ENCODE measurements at places on chromosomes 4 and X. TPM values are rescaled to one million over a fixed set of nuclear protein-coding genes. Genes with fewer than 3 reads are reported as not detected.

Gene ZNF711
- total RNA-seq, result 1.5 TPM

DNA sequence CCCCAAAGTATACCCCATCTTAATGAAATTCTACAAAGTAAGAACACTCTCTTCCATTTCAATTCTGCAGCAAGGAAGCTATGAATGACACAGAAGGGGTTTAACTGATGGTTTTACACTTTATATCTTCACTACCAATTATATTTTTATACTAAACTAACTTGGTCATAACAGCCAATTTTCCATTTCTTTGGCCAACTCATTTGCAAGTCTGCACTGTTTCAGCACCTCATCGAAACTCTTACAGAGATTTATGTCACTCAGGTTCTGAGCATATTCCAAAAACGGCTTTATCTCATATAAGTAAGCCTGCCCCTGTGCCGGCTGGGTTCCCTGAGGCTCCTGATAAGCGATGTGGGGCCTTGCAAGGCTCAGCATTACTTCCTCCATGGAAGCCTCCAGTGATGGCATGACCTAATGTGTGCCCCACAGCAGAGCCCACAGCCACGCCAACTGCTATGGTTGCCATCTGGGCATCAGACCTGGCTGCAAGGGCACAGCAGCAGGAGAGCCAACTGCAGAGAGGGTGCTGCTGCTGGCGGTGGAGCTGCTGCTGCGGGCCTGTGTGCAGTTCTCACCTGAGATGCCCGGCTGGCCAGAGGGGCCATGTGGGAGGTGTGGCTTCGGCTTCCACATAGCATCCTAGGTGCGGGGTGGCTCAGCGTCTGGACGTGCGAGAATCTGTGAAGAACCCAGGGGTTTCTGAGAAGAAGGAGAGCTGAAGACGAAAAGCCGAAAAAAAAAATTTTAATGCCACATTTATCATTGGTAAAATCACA is 13.4 kb upstream of the IBSP start:
- no peak overlapping the region for H3K27ac ChIP-seq
- no peak overlapping the region for H3K4me3 ChIP-seq
- H3K4me1 ChIP-seq, result no peaks in the 10 kb centered on the region
- no peak for DNase-seq

DNA sequence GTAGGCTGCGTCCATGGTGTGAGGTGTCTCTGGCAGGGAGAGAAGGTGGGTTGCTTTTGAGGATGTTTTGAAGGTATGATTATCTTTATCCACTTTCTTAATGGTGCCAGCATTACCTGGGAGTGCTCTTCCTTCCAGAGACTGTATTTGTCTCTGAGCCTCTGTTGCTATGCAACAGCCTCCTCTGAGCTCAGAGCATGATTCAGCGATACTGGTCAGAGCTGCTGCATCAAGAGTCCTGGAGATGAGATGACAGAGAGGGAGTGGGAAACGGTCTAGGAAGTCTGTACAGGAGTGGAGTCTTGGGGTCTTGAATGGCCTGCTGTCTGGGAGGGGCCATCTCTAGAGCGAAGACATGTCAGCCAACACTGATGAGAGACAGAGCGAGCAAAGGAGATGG is 104.4 kb upstream of the RAB40AL start:
- H3K4me1 ChIP-seq, result no peaks in the 10 kb centered on the region
- H3K4me3 ChIP-seq, result no peak overlapping the region
- H3K27me3 ChIP-seq, result no peaks in the 10 kb centered on the region
- H3K36me3 ChIP-seq, result peaks cover 17% of the 10 kb centered on the region
- no peak overlapping the region for H3K27ac ChIP-seq

GRCh38 chr4:187992971-187993370 is 2.6 kb upstream of the ZFP42 start:
- no peak for DNase-seq
- peaks cover 37% of the 10 kb centered on the region for H3K27me3 ChIP-seq
- peaks cover 2% of the 10 kb centered on the region for H3K36me3 ChIP-seq
- H3K27ac ChIP-seq, result no peak overlapping the region

Gene IL2
- 37.7 TPM for total RNA-seq

DNA sequence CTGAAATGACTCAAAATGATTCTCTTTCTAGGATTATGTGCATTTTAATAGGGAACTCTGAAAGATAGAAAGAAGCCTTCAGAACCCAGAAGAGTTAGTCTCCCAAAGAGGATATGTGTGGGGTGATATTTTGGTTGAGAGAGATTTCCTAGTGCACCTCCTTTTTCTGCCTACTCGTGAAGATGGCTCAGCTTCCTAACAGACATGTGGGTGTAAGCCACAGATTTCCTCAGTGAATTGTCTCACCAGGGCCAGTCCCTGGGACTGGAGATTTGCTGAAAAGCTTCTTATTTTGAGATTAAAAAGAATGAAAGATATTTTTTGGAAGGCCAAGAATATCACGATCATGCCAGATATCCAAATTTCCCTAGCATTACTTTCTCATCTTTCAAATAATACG is 42.8 kb downstream of the MAGEB17 start:
- no peak for DNase-seq
- no peak overlapping the region for H3K4me3 ChIP-seq
- H3K27ac ChIP-seq, result no peak overlapping the region
- H3K4me1 ChIP-seq, result no peaks in the 10 kb centered on the region
- H3K36me3 ChIP-seq, result no peaks in the 10 kb centered on the region

DNA sequence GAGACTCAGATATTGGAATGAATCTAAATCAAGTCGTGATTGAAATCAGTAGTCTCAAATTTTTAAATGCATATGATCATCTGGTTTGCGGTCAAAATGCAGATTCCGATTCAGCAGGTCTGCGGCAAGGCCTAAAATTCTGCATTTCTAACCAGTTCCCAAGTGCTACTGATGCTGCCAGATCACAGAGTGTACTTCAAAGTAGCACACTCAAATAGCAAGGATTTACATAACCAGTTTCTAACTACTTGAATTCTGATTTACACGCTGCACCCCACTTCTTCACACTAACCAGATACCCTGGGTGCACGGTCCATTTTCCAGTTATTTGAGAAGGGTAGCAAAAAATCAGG is 752 bp downstream of the MBTPS2 start:
- peak overlapping the region; percentile 90 for H3K27ac ChIP-seq
- H3K27me3 ChIP-seq, result no peaks in the 10 kb centered on the region
- H3K4me3 ChIP-seq, result peak overlapping the region; percentile 88
- peak; percentile 3 for DNase-seq

DNA sequence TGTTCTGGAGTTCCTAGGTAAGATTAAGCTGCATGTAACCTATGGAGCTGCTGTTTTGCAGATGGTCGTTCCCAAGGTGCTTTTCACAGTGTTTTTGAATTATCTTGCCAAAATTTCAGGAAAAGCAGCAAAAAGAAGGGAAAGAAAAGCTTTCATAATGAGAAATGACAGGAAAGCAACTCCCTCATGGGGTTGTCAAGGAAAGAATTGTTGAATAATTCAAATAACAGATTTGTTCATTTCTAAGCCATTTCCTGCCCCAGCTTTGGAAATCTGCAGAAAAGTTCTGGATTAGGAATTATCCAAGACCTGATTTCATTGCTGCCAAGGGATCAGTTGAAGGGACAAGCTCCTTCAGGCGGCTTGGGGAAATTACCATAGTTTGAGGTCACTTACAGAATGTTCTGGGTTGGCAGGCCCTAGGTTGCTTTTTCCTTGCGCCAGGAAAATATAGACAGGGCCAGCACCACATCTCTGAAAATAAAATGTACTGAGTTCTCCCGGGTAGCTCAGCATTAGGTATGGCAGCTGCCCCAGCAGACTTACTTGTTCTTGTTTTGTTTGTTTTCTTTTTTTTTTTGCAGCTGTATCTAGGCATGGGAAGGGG is 354.7 kb downstream of the STIM2 start:
- no peak for DNase-seq
- no peak overlapping the region for H3K4me3 ChIP-seq
- H3K36me3 ChIP-seq, result no peaks in the 10 kb centered on the region
- H3K27ac ChIP-seq, result no peak overlapping the region

Gene XG
- total RNA-seq, result not detected

Gene FAM47B
- not detected for total RNA-seq

GRCh38 chrX:154526901-154527675 is 11.1 kb upstream of the FAM3A start:
- peak overlapping the region; percentile 12 for H3K27ac ChIP-seq
- H3K4me3 ChIP-seq, result peak overlapping the region; percentile 7
- peaks cover 14% of the 10 kb centered on the region for H3K4me1 ChIP-seq
- H3K27me3 ChIP-seq, result no peaks in the 10 kb centered on the region
- peak; percentile 60 for DNase-seq

Gene SLC34A2
- not detected for total RNA-seq

DNA sequence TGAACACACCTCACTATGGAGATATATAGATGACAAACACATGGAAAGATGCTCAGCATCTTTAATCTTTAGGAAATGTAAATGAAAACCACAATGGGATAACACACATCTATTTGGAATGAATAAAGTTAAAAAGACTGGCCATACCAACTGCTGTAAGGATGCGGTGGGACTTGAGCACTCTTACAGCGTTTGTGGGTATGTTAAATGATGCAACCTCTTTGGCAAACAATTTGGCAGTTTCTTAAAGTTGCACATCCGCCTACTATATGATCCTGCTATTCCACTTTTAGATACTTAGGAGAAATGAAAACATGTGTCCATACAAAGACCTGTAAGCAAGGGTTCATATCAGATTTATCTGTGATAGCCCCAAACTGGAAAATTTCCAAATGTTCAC is 50.7 kb downstream of the MRPL1 start:
- peaks cover 15% of the 10 kb centered on the region for H3K4me1 ChIP-seq
- H3K27ac ChIP-seq, result no peak overlapping the region
- H3K27me3 ChIP-seq, result no peaks in the 10 kb centered on the region
- H3K4me3 ChIP-seq, result no peak overlapping the region

- no peak for DNase-seq
- H3K4me3 ChIP-seq, result no peak overlapping the region
- no peaks in the 10 kb centered on the region for H3K36me3 ChIP-seq
These were observed 38.9 kb downstream of the DTHD1 start for GRCh38 chr4:36320117-36320896.

DNA sequence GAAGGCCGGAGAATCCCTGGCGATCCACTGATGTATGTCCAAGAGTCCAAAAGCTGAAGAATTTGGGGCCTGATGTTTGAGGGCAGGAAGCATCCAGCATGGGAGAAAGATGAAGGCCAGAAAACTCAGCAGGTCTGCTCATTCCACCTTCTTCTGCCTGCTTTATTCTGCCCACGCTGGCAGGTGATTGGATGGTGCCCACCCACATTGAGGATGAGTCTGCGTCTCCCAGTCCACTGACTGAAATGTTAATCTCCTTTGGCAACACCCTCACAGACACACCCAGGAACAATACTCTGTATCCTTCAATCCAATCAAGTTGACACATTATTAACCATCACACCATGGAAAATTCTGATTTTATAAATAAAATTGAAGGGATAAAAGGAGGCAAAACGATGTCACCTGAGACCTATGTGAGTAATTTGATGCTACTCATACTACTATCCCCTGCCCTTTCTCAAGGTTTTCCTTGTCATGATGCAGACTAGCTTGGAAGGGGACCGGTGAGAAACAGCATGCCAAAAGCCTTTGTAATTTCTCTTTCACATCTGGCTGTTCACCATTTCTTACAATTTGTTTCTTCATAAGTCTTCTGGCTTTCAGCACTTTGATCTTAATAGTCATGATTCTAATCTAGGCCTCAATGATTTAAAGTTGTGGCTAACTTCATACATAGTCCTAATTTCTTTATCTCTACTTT is 9.7 kb upstream of the PYURF start:
- peaks cover 14% of the 10 kb centered on the region for H3K4me1 ChIP-seq
- H3K4me3 ChIP-seq, result no peak overlapping the region
- H3K36me3 ChIP-seq, result no peaks in the 10 kb centered on the region
- H3K27ac ChIP-seq, result no peak overlapping the region

DNA sequence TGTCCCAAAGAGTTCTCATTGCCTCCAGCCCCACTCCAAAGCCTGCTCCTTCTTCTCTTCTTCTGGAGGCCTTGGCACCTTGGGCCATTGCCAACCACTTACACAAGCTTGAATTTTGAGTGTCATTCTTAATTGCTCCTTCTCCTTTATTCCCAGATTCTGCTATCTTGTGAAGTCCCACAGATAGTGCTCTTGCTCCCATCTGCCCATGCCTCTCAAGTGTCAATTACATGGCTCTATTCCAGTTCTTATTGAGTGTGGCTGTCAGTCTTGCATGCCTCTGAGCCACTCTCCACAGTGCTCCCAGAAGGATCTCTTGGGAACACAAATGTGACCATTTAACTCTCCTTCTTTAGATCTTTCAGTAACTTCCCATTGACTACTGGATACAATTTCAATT is 117.3 kb upstream of the SFRP2 start:
- no peak overlapping the region for H3K4me3 ChIP-seq
- peaks cover 10% of the 10 kb centered on the region for H3K27me3 ChIP-seq
- H3K4me1 ChIP-seq, result peaks cover 4% of the 10 kb centered on the region
- no peak overlapping the region for H3K27ac ChIP-seq

Gene NDNF
- total RNA-seq, result 0.08 TPM

Gene FAAH2
- total RNA-seq, result 1.9 TPM

- H3K4me3 ChIP-seq, result no peak overlapping the region
- H3K27ac ChIP-seq, result no peak overlapping the region
- no peak for DNase-seq
- no peaks in the 10 kb centered on the region for H3K27me3 ChIP-seq
- H3K36me3 ChIP-seq, result no peaks in the 10 kb centered on the region
These were observed 245.9 kb downstream of the MID1IP1 start for GRCh38 chrX:39047174-39047573.

DNA sequence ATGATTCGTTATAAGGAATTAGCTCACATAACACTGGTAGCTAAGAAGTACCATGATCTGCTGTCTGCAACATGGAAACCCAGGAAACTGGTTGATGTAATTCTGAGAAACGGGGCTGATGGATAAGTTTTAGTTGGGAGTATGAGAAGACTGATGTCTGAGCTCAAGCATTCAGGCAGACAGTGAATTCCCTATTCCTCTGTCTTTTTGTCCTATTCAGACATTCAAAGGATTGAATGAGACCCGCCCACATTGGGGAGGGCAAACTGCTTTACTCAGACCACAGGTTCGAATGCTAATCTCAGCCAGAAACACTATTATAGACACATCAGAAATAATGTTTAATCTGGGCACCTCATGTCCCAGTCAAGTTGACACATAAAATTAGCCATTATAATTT is 515.5 kb downstream of the STPG2 start:
- no peaks in the 10 kb centered on the region for H3K4me1 ChIP-seq
- H3K27me3 ChIP-seq, result no peaks in the 10 kb centered on the region
- H3K36me3 ChIP-seq, result no peaks in the 10 kb centered on the region

DNA sequence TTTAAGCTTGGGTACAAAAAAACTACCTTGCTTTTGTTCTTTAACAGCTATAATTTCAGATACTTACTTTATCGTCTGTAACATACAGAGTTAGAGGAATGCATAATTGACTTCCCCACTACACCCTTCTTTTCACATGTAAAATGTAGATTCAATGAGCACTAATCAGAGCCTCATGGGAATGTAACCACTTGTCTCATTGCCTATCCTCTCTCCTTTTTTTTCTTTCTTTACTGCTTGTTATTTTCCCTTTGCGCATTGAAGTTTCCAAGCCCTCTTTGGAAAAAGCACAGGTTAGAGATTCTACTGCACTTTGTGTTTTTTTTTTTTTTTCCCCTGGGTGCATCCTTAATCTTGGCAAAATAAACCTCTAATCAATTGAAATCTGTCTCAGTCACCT is 965.1 kb upstream of the PABPC4L start:
- H3K4me1 ChIP-seq, result no peaks in the 10 kb centered on the region
- H3K36me3 ChIP-seq, result no peaks in the 10 kb centered on the region
- DNase-seq, result no peak
- no peaks in the 10 kb centered on the region for H3K27me3 ChIP-seq

GRCh38 chr4:104490770-104491480 is 3.8 kb downstream of the CXXC4 start:
- H3K4me3 ChIP-seq, result peak overlapping the region; percentile 71
- peaks cover 37% of the 10 kb centered on the region for H3K4me1 ChIP-seq
- H3K27ac ChIP-seq, result peak overlapping the region; percentile 73
- DNase-seq, result peak; percentile 53
- peaks cover 90% of the 10 kb centered on the region for H3K27me3 ChIP-seq
- H3K36me3 ChIP-seq, result peaks cover 3% of the 10 kb centered on the region

Data from activated naive CD8-positive, alpha-beta T cell treated with anti-CD3 and anti-CD28 coated beads for 36 hours (primary cell).